ENCODE measurements at places on chromosomes 7 and 10.
A peak's percentile ranks its signal among the peaks of the same experiment; 100 is the strongest.

DNA sequence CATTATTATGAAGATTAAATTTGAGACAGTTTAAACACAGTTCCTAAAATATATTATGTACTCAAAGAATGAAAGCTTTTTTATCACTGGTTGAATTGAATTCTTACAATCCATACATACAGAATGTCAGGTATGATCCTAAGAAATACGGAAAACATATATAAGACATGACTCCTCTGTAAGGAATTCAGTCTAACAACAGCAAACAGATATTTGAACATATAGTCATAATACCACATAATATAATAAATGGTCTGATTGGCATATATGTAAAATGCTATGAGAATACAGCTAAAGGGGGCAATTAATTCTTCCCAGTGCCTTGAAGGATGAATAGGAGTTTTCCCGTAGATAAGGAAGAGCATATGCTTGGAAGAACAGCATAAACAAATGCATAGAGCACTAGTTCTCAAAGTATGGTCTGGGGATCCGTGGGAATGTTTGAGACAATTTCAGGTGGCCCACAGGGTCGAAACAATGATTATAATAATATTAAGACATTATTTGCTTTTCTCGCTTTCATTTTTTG lies 10.6 kb upstream of the ARID5B start:
- no peak for DNase-seq

DNA sequence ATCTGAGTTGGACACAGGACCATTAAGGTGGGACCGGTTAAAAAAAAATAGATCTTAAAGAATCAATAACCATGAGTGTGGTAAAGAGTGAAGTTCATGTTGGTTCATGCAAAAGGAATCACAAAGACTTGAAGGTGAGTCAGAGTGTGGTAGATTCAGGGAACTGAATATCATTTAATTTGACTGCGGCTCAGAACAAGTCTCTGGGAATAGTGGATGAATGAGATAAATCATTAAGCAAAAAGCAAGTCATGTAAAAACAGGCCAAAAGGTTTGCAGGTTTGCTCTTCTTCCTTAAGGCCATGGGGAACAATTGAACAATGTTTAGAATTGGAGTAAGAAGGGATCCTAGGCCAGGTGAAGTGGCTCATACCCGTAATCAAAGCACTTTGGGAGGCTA lies 385.8 kb downstream of the ETV1 start:
- no peak for DNase-seq

GRCh38 chr10:124035928-124036558 lies 57.4 kb downstream of the CHST15 start:
- DNase-seq, result peak; percentile 24

GRCh38 chr10:4170633-4171314 lies 385.8 kb upstream of the KLF6 start:
- DNase-seq, result no peak

- DNase-seq, result no peak
Measured at GRCh38 chr7:38168890-38169570, 9.0 kb upstream of the STARD3NL start.

GRCh38 chr7:45157286-45157652 lies 322 bp upstream of the RAMP3 start:
- DNase-seq, result no peak

DNA sequence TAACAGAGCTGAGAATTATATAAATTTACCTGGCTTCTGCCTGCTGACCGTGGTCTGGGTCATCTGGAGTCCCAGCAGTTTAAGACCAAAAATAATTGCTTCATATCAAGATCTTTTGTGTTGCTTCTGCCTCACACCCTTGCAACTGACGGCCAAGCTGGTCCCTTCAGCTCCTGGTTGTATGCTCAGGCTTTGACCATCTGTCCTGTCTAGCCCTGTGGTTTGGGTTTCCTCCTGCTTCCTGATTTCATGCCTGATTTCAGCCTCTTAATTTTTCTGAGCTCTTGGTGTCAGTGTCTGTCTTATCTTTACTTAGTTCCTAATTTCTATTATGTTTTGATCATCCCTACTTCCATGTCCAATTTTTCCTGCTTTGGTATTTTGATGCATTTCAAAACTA lies 87.9 kb upstream of the PLXDC2 start:
- DNase-seq, result no peak

DNA sequence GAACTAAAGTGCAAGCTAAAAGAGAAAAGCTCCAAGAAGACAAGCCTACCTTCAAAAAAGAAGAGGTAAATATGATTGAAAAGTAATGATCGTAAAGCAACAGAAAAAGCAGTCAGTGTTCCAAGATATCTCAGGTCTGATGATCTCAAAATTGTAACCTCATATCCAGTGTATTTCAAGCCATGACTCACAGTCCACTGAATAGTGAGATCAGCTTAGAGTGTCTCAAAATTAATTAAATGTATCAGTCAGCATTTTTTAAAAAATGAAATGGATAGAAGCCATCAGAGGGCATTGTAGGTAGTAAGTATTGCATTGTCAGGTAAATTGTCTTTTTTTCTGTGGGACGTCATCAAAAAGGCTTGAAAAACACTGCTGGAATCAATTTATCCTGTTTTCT lies 50.6 kb upstream of the AGBL3 start:
- no peak for DNase-seq

DNA sequence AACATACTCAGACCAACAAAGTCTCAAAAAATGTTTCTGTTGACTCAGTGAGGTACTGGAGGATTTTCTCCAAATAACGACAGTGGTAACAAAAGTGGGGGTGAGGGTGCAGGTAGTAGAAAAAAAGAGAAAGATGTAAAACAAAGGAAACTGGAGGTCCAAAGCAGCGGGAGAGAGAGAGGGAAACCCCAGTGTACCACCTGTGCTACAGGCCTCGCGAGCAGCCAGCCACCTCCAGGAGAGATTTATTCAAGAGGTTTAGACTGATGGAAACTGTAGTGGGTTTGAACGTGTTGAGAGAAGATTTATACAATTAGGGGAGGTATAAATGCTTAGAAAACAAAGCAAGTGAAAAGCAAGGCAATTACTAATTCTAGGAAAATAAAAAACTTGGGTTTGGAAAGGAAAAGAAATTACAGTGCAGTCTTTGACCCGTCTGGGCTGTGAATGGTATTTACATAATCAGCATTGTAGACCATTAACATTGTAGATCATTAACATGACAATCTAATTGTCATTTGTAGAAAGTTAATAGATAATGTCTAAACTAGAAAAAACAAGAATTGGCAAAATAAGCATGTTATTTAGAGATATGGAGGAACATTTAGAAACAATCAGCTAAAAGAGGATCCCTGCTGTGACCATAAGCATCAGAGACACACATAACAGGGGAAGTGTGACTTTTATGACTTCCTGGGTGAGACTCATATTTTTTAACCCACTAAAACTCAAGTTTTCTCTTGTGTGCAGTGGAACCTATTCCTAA lies 180.0 kb downstream of the RELN start:
- no peak for DNase-seq

DNA sequence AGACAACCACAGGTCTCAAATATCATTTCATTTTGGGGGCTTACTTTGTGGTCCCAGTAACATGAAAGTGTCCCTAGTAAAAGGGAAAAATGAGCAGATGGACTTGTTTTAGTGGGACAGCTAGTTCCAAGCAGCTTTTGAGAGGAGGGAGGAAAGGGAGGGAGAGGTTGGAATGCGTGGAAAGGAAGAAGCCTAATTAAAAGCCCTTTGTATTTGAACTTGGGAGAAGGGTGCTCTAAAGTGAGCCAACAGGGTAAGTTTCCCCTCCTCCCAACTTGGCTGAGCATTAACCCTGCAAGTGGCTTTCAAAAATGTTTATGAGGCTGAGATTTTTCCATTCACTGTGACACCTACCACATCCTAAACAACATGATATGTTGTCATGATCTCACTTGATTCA lies 38.8 kb upstream of the LYZL1 start:
- no peak for DNase-seq

GRCh38 chr10:6563731-6564130 lies 16.3 kb downstream of the PRKCQ start:
- DNase-seq, result no peak

DNA sequence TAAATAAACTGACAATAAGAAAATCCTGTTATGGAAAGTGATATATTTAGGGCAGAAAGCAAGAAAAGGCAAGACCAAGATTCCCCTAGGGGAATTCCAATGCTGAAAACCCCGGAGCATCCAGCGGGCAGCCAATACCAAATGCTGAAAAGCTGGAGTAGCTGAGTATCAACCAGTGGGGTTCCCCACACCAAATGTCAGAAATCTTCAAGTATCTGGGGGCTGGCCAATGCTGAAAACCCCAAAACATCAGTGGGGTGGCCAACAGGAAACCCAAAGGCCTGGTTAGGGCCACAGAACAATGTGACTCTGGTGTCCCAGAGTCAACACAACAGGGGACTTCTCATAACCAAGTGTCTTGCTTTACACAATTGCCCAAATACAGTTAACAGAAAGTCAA lies 271.8 kb upstream of the CACNA2D1 start:
- no peak for DNase-seq

- DNase-seq, result no peak
Measured at GRCh38 chr7:147700702-147701101, 889.9 kb upstream of the C7orf33 start.

Data from stimulated activated CD4-positive, alpha-beta T cell treated with anti-CD3 and anti-CD28 coated beads, Interleukin-15, amount 100 ng/mL, for 24 hours (primary cell).